ENCODE measurements at places on chromosomes 1 and 21. TPM values are rescaled to one million over a fixed set of nuclear protein-coding genes. Genes with fewer than 3 reads are reported as not detected.
A peak's percentile ranks its signal among the peaks of the same experiment; 100 is the strongest.

KIRREL1 gene
- not detected for total RNA-seq

SPAG17 gene
- not detected for total RNA-seq

- no peak overlapping the region for H3K27ac ChIP-seq
- peaks cover 46% of the 10 kb centered on the region for H3K27me3 ChIP-seq
- peaks cover 2% of the 10 kb centered on the region for H3K36me3 ChIP-seq
- DNase-seq: no peak
These were observed 18.5 kb downstream of the ARHGEF10L start for GRCh38 chr1:17557986-17558385.

IL12RB2 gene
- 3.4 TPM for total RNA-seq

GRCh38 chr1:95504321-95504720 is 270.3 kb downstream of the RWDD3 start:
- no peak overlapping the region for H3K4me3 ChIP-seq
- no peak for DNase-seq

DNA sequence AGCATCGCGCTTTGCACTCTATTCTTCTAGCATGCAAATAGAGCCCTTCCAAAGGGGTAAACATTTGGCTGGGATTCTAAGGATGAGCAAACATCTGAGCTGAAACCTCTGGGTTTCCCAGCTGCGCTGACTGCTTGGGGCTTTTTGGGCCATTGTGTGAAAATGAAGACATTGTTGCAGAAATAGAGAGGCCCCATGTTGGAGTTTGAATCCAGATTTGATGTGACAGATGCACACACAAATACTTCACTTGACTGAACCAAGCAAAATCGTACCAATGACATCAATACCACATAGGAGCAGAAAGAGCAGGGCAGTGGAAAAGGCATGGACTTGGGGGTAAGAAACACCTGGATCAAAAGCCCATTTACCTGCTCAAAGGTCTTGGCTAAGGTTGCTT is 144.6 kb upstream of the HMGB4 start:
- no peak overlapping the region for H3K4me3 ChIP-seq
- peaks cover 3% of the 10 kb centered on the region for H3K4me1 ChIP-seq
- no peaks in the 10 kb centered on the region for H3K36me3 ChIP-seq
- peaks cover 26% of the 10 kb centered on the region for H3K27me3 ChIP-seq
- no peak for DNase-seq
- no peak overlapping the region for H3K27ac ChIP-seq

ETV3L gene
- total RNA-seq: not detected

DNA sequence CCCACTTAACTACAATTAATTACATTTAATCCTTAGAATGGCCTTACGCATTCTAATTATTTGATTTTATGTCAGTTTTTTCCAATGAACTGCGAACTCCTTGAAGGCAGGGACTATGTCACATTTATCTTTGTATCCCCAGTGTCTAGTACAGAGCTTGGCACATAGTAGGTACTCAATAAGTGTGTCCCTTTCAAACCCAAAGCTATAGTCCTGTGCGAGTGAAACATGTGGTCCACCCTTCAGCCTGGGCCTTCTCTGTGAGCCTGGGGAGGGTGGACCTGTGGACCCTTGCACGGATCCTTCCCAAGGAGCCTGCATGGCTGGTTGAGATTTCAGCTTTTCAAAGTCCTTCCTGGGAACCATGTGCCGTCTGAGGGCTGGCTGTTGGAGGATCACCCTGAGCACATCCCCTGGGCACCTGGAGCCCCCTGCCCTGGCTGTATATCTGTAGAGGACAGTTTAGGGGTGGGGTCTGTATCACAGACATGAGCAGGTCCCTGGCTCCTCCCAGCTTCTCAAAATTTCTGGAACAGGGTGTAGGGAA is 103.1 kb downstream of the IER5 start:
- H3K4me1 ChIP-seq: peaks cover 8% of the 10 kb centered on the region
- no peak for DNase-seq
- H3K4me3 ChIP-seq: no peak overlapping the region
- peaks cover 5% of the 10 kb centered on the region for H3K36me3 ChIP-seq
- H3K27ac ChIP-seq: no peak overlapping the region
- peaks cover 26% of the 10 kb centered on the region for H3K27me3 ChIP-seq

SPRR2E gene
- total RNA-seq: not detected

GRCh38 chr1:110211496-110212168 is 1.5 kb downstream of the KCNC4 start:
- H3K4me3 ChIP-seq: peak overlapping the region; percentile 94
- H3K36me3 ChIP-seq: no peaks in the 10 kb centered on the region
- peak; percentile 29 for DNase-seq

SARS1 gene
- total RNA-seq: 120 TPM

Data from T-helper 17 cell (primary cell).